Aorta (tissue), 5 donors: ENCODE measurements at places on chromosomes 16 and 17.

DNA sequence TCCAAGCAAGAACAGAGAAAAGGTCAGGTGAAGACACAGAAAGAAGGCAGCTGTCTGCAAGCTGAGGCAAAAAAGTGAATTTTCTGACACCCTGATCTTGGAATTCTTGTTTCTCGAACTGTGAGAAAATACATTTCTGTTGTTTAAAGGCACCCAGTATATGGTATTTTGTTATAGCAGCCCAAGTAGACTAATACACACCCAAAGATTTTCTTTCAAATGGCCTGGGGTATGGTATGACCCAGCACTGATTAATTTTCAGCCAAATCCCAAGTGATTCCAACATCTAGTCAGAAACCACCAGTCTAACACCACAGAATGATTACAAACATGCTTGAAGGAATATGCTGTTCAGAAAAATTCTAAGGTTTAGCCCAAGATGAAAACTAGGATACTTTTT is 36.8 kb downstream of the TRIM37 start:
- no peak for DNase-seq

DNA sequence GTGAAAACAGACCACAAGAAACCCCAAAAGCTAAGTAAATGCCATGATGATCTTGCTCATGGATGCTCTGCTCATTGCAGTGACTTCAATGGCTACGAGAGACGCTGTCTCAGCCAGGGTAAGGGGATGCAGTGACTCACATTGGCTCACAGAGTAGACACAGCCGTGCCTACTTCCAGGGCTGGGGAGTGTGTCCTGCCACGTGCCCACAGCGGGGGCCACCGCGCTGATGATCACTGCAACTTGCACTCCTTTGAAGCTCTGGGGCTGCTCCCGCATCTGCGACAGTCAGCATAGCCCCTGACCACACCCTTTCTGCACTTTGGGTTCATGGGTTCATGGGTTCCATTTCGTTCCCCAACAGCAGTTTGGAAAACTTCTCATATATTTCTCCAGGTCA is 231.4 kb upstream of the RPL38 start:
- DNase-seq = no peak

GRCh38 chr16:22728167-22728836 is 85.7 kb upstream of the HS3ST2 start:
- no peak for DNase-seq

DNA sequence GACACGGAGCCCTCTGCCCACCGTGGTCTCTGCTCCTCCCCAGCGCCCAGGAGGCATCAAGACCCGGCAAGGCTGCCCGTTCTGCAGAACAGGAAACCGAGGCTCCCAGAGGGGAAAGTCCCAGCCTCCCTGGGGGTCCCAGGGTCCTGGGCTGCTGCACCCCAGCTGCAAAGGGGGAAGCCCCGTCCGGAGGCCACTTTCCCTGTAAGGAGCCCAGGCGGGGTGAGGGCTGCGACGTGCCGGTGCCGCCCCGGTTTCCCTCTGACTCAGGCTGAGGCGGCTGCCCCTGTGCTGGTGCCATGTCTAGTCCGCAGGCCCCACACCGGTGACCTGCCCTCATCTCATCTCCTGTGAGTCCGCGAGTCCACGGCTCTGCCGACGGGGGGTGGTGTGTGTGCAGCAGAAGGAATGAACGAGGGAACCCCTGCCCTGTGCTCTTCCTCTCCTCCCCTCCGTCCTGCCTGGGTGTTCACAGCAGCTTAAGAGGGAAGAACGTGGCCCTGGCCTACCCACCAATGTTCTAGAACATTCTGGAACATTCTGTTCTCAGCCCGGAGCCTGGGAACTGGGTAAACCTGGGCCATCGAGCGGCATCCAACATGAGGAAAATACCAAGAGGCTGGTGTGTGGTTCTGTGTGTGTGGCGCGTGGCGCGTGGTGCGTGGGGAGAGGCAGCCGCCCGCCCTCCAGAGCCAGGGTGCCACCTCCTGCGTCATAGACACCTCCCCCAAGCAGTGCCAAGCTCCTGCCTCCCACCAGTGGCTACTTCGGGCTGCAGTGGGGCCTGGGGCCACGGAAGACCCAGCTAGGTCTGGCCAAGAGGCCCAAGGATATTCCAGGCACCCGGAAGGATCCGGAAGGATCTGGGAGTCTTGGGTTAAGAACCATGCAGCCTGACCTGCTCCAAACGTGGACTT is 7.0 kb upstream of the CBFA2T3 start:
- DNase-seq = no peak

GRCh38 chr17:146546-146945 is 9.2 kb downstream of the SCGB1C2 start:
- peak; percentile 25 for DNase-seq

GRCh38 chr16:55478827-55479429 is at the start of gene MMP2:
TSS of gene MMP2 (plus strand) at chr16:55479198. CDS start at chr16:55479480, 282 bp downstream.
- DNase-seq = peak; percentile 88

GRCh38 chr16:57485916-57486857 is at the start of gene DOK4:
TSS of gene DOK4 (minus strand) at chr16:57486493. CDS start at chr16:57479507, 6,986 bp downstream.
- peak; percentile 95 for DNase-seq

DNA sequence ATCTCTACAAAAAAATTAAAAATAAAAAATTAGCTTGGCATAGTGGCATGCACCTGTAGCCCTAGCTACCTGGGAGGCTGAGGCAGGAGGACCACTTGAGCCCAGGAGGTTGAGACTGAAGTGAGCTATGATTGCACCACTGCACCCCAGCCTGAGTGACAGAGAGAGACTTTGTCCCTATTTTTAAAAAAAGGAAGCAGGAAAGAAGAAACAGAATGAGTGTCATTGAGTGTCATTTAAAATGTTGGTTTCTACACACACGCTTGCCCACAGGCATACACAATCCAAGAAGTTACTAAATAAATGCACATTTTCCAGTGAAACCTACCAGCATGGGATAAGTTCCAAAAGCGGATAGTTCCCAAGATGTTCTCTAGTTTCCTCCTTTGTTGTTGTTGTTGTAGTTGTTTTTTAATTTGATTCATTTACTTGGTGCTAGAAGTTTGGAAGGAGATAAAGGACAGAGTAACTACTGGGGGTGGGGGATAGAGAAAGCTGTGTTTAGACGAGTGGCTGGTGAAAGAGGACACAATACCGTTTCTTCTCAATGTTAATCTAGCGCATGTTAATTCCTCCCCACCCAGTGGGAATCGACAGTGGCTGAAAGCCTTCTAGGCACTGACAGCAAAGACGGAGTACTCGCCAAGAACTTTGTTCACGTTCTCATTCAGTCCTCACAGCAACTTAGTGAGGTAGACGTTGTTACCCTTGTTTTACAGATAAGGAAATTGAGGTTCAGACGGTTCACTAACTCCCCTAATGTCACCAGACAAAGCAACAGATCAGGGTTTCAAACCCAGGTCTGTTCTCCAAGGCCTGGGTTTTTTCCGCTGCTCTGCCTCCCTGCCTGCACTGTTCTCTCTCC is 17.3 kb downstream of the MRPS23 start:
- DNase-seq = no peak

- peak; percentile 88 for DNase-seq
Measured at GRCh38 chr17:39753514-39754160, 15.9 kb downstream of the GRB7 start.

DNA sequence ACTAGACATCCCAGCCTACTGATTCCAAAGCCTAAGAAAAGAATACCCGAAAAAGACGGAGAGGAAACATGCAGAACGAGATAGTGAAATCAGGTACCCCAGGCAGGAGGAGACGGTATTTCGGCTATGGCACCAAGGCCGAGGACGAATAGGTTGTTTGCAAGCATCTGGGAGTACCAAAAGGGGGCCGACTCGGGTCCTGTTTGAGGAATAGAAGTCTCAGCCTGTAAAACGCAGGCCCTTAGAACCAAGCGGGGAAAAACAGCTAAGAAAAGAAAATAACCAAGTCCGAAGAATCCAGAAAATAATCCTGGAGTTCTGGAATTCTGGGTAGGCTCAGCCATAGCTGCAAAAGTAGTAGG is 537 bp downstream of the SLC35B1 start:
- DNase-seq = no peak

DNA sequence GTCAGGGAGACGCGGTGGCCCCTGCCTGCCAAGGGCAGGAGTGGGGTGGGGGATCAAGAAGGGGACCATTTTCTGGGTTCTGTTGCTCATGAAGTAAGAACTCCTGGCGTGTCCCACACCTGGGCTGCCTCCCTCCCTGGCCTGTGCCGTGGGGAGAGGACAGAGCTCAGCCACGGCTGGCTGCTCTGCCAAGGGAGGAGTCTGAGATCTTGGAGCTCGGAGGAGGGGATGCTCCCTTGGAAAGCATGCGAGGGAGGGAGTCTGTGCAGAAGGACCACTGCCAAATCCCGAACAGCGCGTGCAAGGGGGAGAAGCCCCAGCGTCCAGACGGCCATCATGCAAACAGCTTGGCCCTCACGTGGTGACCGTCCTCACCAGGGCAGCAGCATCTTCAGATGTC is 64.2 kb upstream of the ZNF469 start:
- DNase-seq = no peak

DNA sequence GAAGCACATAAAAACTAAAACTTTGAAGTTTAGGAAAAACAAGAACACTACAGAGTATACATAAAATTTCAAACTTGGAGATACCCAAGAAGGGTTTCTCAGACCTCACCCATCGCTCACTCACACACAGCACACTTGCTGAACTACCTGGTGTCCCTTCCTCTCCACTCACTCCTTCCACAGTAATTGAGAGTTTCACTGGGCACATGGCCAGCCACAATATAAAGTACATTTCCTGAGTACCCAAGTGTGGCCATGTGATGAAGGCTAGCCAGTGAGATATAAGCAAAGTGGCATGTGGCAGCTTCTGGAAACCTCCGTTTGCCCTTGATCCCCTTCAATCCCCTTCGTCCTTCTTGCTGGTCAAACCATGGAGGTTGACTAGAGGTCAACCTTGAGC is 11.9 kb downstream of the TOX3 start:
- no peak for DNase-seq

GRCh38 chr17:74150428-74151025 is 53.0 kb upstream of the RPL38 start:
- no peak for DNase-seq

DNA sequence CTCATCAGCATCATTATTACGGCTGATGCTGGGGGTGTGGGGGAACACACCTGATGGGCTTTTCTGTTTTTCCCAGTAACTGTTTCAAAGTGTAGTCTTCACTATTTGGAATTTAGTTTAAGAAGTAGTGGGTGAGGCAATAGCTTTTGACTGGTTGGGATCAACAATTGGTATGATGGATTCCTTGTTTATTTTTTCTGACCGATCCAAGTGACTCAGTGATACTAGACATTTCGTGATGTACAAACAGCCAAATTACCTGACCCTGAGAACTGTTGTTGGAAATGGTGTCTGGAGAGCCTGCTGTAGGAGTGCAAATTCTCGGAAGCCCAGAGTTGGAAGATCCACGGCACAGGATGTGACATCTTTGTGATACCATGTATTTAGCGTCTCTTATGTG is 204.2 kb downstream of the PRKCA start:
- DNase-seq = no peak

- no peak for DNase-seq
Measured at GRCh38 chr16:21033704-21034103, 116.9 kb downstream of the DNAH3 start.

DNA sequence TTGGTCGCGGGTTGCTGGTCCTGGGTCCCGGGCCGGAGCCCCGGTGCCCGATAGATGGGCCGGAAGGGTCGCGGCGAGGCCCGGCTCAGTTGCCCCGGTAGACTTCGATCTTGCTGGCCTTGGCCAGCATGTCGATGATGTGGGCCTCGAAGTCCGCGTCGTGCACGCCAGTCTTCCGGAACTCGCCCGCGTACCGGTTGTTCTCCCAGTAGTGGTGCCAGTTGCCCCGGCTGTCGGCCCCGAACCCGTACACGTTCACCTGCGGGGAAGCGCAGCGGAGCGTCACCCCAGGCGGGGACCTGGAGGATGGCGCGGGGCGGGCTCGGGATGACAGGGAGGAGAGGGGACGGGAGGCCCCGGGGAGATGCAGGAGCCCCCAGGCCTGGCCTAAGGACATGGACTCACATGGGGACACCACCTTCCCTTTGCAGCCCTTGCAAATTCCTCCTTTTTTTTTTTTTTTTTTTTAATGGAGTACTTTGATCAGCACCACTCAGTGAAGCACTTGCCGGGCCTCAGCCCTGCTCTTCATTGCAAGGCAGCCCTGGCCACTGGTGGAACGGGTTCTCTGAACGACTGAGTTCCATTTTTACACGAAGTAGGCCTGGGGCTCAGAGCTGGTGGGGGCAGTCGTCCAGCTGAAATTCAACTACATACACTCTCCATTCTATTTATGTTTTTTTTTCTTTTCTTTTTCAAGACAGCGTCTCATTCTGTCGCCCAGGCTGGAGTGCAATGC is 35.1 kb downstream of the DDX19A start:
- no peak for DNase-seq

GRCh38 chr16:56225017-56225742 is 33.9 kb downstream of the GNAO1 start:
- no peak for DNase-seq

- peak; percentile 79 for DNase-seq
Measured at GRCh38 chr17:49926886-49927285, 42.1 kb upstream of the DLX4 start.

DNA sequence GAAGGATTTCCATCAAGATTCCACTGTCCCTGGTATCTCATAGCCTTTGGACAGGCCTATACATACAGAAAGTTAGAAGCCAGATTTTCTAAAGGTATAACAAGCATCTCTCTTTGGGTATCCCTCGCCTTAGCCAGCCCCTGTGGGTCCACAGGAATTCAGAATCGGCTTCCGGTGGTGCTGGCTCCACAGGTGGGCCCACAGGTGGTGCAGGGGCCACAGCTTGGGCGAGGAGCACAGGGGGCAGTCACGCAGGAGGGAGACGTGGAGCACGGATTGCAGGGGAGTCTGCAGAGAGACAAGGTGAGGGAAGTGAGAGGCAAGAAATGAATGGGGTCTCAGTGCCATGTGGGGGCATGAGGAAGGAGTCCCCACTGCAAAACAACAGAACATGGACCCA is 3.5 kb downstream of the KRT38 start:
- no peak for DNase-seq

GRCh38 chr16:31107465-31107867 is 720 bp upstream of the BCKDK start:
- no peak for DNase-seq

GRCh38 chr16:22191532-22192260 is 14.4 kb upstream of the EEF2K start:
- DNase-seq = no peak
